ENCODE measurements at places on chromosomes 7 and 10. TPM values are rescaled to one million over a fixed set of nuclear protein-coding genes. Genes with fewer than 3 reads are reported as not detected.

OGDHL gene
- 0.46 TPM for total RNA-seq

TMEM26 gene
- total RNA-seq, result 0.30 TPM

SCART1 gene
- total RNA-seq, result 1.1 TPM

MMRN2 gene
- 68.0 TPM for total RNA-seq

PDE6C gene
- not detected for total RNA-seq

PWWP2B gene
- 20.2 TPM for total RNA-seq

C10orf53 gene
- total RNA-seq, result not detected

CPA5 gene
- not detected for total RNA-seq

- no peak for DNase-seq
- no peaks in the 10 kb centered on the region for H3K27me3 ChIP-seq
- no peak overlapping the region for H3K27ac ChIP-seq
- H3K4me3 ChIP-seq, result no peak overlapping the region
- H3K36me3 ChIP-seq, result no peaks in the 10 kb centered on the region
Measured at GRCh38 chr7:158707610-158708009, 3.0 kb upstream of the NCAPG2 start.

DNA sequence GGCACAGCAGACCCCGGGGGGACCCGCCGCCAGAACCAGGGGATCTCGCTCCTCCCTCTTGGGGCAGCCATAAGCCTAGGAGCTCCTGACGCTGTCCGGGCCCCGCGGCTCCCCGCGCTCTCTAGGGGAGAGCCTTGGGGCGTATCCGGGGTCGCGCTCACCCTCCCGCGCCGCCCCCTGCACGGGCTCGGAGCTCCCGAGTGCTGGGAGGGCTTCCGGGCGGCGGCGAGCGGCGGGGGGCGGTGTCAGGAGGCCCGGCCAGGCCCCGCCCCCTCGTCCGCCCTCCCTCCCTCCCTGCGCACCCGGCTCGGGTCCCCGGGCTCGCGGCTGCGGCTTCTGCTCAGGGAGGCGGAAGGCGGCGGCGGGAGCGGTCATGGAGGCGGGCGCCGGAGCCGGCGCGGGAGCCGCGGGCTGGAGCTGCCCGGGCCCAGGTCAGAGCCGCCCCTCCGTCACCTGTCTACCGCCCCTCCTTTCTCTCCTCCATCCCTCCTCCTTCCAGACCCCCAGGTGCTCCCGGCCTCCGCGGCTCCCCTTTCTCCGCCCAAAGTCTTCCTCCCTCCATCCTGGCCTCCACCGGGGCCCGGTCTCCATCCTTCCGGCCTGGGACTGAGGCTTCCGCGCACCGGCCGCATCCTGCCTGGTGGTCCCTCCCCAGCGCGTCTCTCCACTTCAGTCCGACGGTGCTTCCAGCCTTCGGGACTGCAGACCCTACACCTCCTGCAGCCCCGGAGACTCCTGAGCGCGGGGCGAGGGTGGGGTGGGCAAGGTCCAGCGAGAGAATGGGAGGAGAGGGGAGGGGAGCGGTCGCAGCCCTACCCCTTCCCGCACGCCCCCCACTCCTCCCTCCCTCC lies at the start of gene CCDC136:
Gene CCDC136 (plus strand): TSS at position 848 of the 851 bp plus-strand sequence. CDS start 444 bp downstream, outside the sequence.
- H3K27me3 ChIP-seq, result no peaks in the 10 kb centered on the region
- H3K4me3 ChIP-seq, result peak within 1 kb of the TSS; percentile 91
- no peaks in the 10 kb centered on the region for H3K36me3 ChIP-seq
- H3K27ac ChIP-seq, result peak within 1 kb of the TSS; percentile 71
- peaks cover 17% of the 10 kb centered on the region for H3K4me1 ChIP-seq
- DNase-seq, result peak; percentile 95

DNA sequence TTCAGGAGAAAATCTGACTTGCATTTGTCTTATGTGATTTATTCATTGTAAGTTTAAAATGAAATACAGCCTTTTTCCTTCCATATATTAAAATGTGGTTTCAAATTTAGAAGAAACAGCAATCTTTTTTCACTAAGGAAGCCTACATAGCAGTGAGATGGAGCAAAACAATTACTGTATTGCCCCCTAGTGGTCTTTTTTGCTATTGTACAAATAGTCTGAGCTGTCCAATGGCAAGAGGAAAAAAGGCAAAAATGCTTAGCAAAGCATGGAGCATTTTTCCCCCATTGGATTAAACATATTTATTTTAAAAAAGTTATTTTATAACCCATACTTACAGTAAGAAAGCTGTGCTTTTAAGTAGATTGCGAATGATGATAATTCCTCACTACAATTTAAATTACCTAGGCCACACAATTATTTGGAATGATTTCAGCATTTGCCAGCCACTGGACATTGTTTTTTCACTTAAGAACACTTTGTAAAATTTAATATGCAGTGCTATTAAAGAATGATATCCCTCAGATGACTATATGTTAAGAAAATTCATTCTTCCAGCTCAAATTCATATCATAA lies 119.5 kb downstream of the CPED1 start:
- H3K27me3 ChIP-seq, result no peaks in the 10 kb centered on the region
- no peak overlapping the region for H3K27ac ChIP-seq
- H3K4me3 ChIP-seq, result no peak overlapping the region
- no peaks in the 10 kb centered on the region for H3K4me1 ChIP-seq
- DNase-seq, result no peak

GRCh38 chr10:101027106-101027720 lies 3.7 kb downstream of the PDZD7 start:
- H3K27ac ChIP-seq, result no peak overlapping the region
- H3K4me3 ChIP-seq, result no peak overlapping the region
- DNase-seq, result no peak

DNA sequence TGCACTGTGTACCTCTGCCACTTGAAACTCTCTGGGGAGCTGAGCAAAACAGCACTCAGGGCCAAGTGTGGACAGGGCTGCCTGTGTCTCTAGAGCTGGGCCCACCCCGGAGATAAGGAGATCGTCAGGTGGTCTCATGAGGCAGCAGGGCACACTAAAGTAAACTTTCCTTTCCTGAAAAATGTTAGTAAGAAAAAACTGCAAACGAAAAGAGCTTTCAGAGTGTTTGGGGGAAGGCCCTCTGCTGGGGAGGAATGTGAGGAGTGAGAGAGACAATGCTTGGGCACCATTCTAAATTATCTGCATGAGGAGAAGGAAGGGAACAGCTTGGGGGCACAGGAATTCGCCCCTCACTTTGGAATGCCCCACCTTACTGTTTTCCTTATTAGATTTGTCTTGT lies 127.7 kb downstream of the ATXN7L1 start:
- no peaks in the 10 kb centered on the region for H3K4me1 ChIP-seq
- no peak overlapping the region for H3K4me3 ChIP-seq
- DNase-seq, result no peak
- no peaks in the 10 kb centered on the region for H3K27me3 ChIP-seq

- H3K27me3 ChIP-seq, result no peaks in the 10 kb centered on the region
- no peaks in the 10 kb centered on the region for H3K4me1 ChIP-seq
- no peak overlapping the region for H3K4me3 ChIP-seq
Measured at GRCh38 chr10:127563718-127564553, 14.8 kb downstream of the NPS start.

DNA sequence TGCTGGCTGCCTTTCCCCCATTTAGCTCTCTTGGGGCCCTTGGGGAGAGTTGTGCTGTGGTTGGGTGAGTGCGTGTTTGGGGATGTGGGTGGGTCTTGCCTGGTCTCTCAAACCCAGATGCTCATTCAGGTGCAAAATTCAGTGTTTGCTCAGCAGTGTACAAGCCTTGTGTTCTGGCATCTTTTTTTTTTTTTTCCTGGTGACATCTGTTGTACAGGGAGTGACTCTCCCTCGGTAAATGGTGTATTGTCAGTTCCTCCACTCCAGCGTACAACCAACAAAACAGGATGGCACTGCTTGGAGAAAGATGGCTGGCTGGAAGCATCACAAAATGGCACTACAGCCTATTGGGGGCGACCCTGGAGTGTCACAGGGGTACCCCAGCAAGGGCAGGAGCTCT lies 75.5 kb downstream of the LRMDA start:
- H3K4me3 ChIP-seq, result no peak overlapping the region
- H3K27ac ChIP-seq, result no peak overlapping the region
- DNase-seq, result no peak
- peaks cover 14% of the 10 kb centered on the region for H3K4me1 ChIP-seq
- no peaks in the 10 kb centered on the region for H3K27me3 ChIP-seq

DNA sequence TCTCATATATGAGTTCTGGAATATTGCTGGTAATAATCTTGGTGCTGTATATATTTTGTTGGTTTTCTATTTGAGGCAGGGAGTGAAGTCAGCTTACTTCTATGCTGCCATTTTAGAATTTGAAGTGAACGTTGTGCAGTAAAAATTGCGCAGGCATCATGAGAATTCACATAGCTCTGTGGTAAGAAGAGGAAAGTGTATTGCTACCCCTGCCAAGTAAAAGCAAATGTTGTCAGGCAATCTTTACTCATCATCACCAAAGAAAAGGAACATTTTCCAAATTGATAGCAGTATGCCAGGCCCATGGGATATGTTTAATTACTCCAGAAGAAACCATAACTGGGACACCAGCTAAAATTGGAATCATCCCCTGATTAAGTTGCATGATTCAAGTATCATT lies 13.4 kb downstream of the FEZF1 start:
- no peaks in the 10 kb centered on the region for H3K27me3 ChIP-seq
- DNase-seq, result no peak
- H3K4me3 ChIP-seq, result no peak overlapping the region
- no peak overlapping the region for H3K27ac ChIP-seq

GRCh38 chr7:44769376-44769775 lies 20.7 kb downstream of the ZMIZ2 start:
- H3K27me3 ChIP-seq, result no peaks in the 10 kb centered on the region
- peaks cover 36% of the 10 kb centered on the region for H3K36me3 ChIP-seq
- DNase-seq, result no peak
- H3K4me1 ChIP-seq, result peaks cover 32% of the 10 kb centered on the region
- H3K4me3 ChIP-seq, result no peak overlapping the region

DNA sequence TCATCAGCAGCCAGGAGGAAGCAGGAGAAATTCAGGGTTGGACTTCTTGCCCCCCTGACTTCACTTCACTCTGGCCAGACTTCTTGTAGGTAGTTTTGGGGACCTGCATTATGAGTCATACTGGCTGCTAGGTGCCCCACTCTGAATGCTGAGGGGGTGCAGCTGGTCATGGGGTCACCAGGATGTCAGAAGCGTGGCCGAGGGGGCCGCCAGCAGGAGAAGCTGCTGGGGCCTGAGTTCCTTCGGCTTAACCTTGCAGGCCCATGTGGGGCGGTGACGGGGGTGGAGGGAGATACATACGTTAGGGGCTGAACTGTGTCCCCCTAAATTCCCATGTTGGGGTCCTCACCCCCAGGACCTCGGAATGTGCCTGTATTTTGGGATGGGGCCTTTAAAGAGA lies 18.2 kb downstream of the UNCX start:
- H3K36me3 ChIP-seq, result no peaks in the 10 kb centered on the region
- H3K4me3 ChIP-seq, result no peak overlapping the region
- no peak overlapping the region for H3K27ac ChIP-seq
- H3K27me3 ChIP-seq, result peaks cover 12% of the 10 kb centered on the region
- peaks cover 29% of the 10 kb centered on the region for H3K4me1 ChIP-seq
- peak; percentile 23 for DNase-seq

DNA sequence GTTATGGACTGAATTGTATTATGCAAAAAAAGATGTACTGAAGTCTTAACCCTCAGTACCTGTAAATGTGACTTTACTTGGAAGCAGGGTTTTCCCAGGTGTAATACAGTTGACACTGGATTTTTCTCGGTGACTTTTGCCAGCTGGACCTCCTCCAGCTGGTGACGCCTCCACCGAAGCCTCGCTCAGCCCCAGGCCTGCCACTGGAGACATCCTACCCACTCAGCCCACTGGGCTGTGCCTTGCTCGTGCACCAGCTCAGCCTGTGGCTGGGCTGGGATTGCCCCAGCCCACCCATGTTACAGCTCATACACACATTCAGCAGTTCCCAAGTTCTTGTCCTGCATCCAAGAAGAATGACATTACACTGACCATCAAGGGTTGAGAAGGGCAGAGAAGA lies 42.4 kb upstream of the GPR22 start:
- H3K36me3 ChIP-seq, result peaks cover 4% of the 10 kb centered on the region
- H3K4me3 ChIP-seq, result no peak overlapping the region
- H3K27me3 ChIP-seq, result no peaks in the 10 kb centered on the region
- H3K27ac ChIP-seq, result no peak overlapping the region
- no peaks in the 10 kb centered on the region for H3K4me1 ChIP-seq

DNA sequence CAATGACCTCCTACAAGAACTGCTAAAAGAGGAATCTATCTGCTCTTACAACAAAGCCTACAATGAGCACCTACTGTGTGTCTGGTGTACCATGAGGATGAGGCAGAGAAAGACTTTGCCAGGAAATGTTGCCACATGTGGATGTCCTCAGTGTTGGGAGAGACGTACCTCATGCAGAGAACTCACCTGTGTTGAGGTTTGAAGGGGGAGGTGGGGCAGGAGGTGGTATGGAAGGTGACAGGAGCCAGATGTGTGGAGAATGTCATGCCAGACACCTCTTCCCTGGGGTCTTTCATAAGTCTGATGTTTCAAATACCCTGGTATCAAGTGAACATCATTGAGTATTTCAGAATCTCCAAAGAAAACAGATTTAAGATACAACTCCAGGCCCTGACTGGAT lies 220.1 kb upstream of the RNF32 start:
- no peaks in the 10 kb centered on the region for H3K4me1 ChIP-seq
- no peak overlapping the region for H3K27ac ChIP-seq
- H3K36me3 ChIP-seq, result no peaks in the 10 kb centered on the region
- DNase-seq, result no peak
- H3K4me3 ChIP-seq, result no peak overlapping the region

DNA sequence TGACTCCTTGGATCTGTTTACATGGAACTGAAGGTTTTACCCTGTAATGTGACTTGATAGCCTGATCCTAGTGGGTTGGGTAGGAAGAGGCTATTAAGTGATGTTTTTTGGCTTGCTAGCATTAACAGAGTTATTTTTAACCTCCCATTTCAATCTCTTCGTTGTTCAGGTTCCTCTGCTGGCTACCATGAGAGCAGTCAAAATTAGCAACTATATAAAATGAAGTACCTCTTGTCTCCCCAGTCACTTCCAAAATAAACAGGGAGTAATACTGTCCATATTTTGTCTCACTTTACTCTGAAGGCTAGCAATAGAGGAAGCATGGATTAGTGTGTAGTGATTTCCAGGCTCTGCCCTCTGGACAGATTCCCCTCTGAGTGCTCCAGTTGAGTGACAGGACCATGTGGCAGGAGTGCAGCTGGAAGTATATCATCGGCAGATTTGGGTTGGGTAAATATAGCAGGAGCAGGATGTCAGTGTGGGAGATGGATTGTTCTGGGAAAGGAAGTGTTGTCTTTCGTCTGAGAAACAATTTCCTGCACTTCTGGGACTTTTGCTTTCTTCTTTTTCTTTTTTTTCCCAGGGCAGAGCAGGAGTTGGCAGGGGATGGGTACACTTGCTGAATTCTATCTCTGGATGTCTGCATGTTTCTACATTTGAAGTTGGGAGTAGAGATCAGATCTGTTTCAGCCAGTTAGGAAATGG lies 35.2 kb downstream of the GBF1 start:
- H3K27ac ChIP-seq, result peak overlapping the region; percentile 29
- peak; percentile 25 for DNase-seq
- H3K27me3 ChIP-seq, result no peaks in the 10 kb centered on the region
- H3K4me1 ChIP-seq, result peaks cover 25% of the 10 kb centered on the region
- peak overlapping the region; percentile 7 for H3K4me3 ChIP-seq

DNA sequence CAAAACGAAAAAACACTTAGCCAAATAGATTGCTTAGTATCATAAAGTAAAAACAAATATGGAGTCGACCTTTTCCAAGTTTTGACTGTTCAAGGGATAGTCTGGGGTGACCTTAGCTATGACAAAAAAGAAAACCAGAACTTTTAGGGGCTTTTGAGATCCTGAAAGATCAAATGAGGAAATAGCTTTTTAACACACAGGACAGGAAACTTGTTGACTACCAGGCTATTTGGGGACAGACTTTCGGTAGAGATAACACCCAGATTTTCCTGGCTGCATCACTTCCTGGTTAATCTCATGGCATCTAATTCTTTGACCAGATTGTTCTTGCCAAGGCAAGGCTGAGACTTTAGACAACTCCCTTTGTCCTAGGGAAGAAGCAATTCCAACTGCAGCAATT lies 34.5 kb upstream of the EGR2 start:
- no peak overlapping the region for H3K4me3 ChIP-seq
- no peak for DNase-seq
- no peaks in the 10 kb centered on the region for H3K27me3 ChIP-seq
- H3K27ac ChIP-seq, result no peak overlapping the region
- H3K4me1 ChIP-seq, result no peaks in the 10 kb centered on the region
- H3K36me3 ChIP-seq, result no peaks in the 10 kb centered on the region

Measured in upper lobe of left lung (tissue), 6 donors.